Progenitor cell of endocrine pancreas (in vitro differentiated cells): ENCODE measurements at places on chromosomes 1 and 21. TPM values are rescaled to one million over a fixed set of nuclear protein-coding genes. Genes with fewer than 3 reads are reported as not detected.

The F5 gene
- 1.7 and 2.9 TPM in 2 replicates for total RNA-seq

The OR2T6 gene
- not detected in 2 replicates for total RNA-seq

The KLHDC7A gene
- 0.96 and 1.6 TPM in 2 replicates for total RNA-seq

DNA sequence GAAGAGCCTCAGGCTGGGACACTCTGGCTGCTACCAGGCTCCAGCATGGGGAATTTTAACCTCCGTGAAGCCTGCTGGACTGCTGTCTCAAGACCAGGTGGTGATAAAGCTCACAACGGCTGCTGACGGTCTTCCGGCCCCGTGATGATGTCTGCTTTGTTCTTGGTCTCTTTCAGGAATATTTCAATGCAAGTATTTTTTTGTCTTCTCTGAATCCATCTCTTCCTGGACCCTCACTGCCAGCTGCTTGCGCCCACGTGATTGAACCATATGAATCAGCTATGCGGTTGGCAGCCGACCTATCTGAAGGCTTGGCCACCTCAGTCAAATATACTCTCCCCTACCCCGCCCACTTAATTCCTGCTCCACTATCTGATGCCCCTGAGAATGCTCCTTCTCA, 14.6 kb upstream of the SLC6A17 start:
- DNase-seq = no peak
- H3K27ac ChIP-seq = no peak overlapping the region
- peaks cover 4% of the 10 kb centered on the region for H3K4me1 ChIP-seq
- H3K4me3 ChIP-seq = no peak overlapping the region
- H3K36me3 ChIP-seq = peaks cover 1% of the 10 kb centered on the region

DNA sequence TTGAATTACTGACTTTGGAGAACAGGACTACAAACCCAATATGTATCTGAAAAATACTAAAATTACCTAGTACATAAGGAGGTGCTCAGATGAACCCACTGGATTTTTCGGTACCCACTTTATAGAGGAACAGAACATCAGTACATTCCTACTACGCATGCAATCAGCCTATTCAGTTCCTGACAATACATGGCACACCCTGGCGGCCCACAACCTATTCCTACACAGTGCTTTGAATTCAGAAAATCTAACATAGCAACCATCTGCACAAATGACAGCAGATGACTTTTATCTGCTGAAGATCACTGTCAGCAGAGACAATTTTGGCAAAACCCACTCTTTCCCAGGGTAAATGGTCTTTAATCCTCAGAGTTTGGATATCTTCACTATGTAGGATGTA, 257.1 kb upstream of the GREM2 start:
- H3K4me1 ChIP-seq = peaks cover 2% of the 10 kb centered on the region
- peaks cover 2% of the 10 kb centered on the region for H3K36me3 ChIP-seq
- no peak for DNase-seq
- no peaks in the 10 kb centered on the region for H3K27me3 ChIP-seq

- peak overlapping the region; percentile 75 for H3K4me3 ChIP-seq
- H3K27ac ChIP-seq = peak overlapping the region; percentile 78
- H3K36me3 ChIP-seq = peaks cover 2% of the 10 kb centered on the region
- DNase-seq = no peak
- H3K4me1 ChIP-seq = peaks cover 48% of the 10 kb centered on the region
Observed at GRCh38 chr1:21938732-21939538, 1.8 kb upstream of the HSPG2 start.

DNA sequence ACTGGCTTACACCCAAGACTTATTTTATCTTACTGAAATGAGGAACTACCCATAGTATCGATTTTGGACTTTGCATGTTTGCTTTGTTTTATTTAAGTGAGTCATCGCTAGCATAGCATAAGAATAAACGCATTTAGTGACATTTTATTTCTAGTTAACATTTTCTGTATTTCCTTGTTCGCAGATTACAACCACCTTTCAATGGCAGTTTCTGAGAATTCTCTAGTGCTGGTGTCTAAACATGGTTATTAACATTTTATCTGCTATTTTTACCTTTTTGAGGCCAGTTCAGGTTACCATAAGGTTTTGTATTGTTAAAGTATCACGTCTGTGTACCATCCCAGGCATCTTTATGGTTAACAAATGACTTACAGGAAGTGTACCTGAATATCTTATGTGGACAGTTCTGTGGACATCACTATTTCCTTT, 24.5 kb downstream of the EEIG2 start:
- no peak overlapping the region for H3K4me3 ChIP-seq
- no peak for DNase-seq
- H3K36me3 ChIP-seq = peaks cover 6% of the 10 kb centered on the region
- H3K27me3 ChIP-seq = no peaks in the 10 kb centered on the region
- H3K27ac ChIP-seq = no peak overlapping the region

DNA sequence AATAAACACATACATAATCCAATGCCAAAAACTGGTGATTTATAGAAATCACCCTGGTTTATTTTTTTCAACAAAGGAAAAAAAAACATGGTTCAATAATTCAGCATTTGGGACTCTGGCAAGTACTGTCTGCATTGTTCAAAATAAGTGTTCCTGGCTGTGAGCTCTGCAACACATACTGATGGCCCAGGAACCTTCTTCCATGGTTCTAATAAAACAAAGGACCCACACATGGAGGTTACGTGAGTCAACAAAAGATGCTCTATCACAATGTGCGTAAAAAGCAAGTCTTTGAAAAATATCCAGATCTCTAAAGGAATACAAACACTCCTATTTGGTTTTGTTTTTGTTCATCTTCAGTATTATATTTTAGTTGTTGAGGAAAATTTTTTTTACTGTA, 37.9 kb upstream of the C1orf198 start:
- H3K4me3 ChIP-seq = no peak overlapping the region
- peaks cover 26% of the 10 kb centered on the region for H3K36me3 ChIP-seq
- peaks cover 6% of the 10 kb centered on the region for H3K4me1 ChIP-seq
- H3K27me3 ChIP-seq = no peaks in the 10 kb centered on the region
- DNase-seq = no peak
